ENCODE measurements at places on chromosomes 16 and 17. TPM values are rescaled to one million over a fixed set of nuclear protein-coding genes. Genes with fewer than 3 reads are reported as not detected.

The CYGB gene
- 0.44 TPM for total RNA-seq

The CCL4L2 gene
- not detected for total RNA-seq

The KCNH6 gene
- total RNA-seq: not detected

The TOX3 gene
- not detected for total RNA-seq

The AXIN2 gene
- 8.2 TPM for total RNA-seq

The TM4SF5 gene
- total RNA-seq: not detected

The TEDC2 gene
- total RNA-seq: 56.0 TPM

DNA sequence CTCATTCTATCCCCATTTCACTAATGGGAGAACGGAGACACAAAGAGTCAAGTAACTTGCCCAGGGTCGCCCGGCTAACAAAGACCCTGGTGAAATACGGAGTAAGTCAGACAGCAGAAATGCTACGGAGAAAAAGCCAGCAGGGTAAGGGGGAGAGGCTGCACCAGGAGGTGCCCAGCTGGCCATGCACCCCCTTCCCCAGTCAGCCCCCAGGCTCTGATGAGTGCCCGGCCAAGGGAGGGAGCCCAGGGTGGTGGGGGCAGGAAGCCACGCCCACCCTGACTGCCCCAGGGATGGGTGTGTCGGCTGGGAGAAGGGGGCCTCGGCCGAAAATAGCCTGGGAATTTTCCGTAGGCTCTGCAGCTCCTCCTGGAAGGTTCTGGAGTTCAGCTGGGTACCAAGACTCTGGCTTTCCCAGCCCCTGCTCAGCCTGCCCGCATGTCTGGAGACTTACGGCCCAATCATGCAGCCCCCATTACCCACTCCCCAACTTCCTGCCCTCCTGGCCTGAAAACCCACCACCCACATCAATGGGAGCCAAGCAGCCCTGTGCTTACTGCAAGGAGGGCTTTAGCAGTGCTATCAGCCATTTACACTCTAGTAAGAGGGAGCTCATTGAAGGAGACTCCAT is 4.2 kb downstream of the CARHSP1 start:
- no peak for DNase-seq

DNA sequence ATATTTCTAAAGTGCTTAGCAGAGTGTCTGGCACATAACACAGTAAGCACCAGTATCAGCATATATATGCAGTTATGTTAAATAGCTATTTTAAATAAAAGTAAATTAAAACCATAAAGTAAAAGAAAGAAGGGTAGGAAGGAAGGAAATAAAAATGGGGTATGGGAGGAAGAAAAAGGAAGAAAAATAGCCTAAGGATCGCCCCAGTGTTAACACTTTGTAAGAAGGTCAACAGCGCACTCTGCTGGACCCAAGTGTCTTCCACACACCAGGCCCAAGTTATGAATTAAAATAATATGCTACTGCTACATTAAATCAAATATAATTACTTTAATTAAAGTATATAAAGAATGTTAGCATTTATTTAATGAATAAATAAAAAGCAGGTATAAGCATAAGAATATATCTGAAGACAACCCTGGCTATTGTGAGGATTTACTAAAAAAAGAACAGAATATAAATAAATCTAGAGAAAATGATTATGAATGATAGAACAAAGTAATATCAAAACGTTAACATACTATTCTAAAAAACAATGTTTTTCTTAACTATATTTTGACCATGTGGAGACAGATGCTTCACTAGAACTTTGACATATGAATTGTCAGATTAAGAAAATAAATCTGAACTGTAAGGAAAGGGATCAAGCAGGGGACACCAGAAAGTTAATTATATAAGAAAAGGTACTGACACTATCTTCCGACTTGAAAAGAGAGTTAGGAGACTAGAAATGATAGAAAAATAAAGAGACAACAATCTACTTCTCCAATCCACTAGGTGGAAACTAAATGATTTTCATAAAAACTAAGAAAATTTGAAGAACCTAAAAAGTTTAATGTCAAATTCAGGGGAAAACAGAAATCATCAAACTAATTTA is 25.9 kb downstream of the BRIP1 start:
- peak; percentile 76 for DNase-seq

DNA sequence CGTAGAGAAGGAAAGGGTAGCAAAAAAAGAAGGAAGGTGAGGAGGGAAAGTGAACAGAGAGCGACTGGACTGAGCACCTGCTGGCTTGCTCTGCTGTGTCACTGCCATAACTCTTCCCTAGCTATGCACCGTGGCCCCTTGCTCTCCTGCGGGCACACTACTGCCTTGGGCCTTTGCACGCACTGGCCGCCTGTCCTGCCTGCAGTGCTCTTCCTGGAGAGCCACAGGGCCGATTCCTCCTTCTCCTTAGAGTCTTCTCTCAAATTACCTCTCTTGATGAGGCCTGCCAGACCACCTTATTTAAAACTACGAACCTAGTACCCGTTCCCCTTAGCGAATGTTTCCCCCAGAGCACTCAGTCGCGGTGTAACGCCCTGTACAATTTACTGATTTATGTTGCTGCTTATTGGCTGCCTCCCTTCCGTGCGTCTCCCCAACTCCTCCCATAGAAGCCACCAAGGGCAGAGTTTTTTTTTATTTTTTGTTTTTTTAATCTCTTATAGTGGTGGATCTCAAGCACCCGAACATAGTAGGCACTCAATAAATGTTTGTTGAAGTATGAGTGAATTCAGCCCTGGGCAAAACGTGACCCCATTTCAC is 70.3 kb downstream of the RAI1 start:
- DNase-seq: peak; percentile 54

GRCh38 chr17:41308918-41309359 is at the start of gene KRTAP16-1:
Gene KRTAP16-1 (minus strand): TSS chr17:41309309. CDS start chr17:41309253, 56 bp downstream.
- DNase-seq: no peak

GRCh38 chr16:80189476-80190175 is 351.2 kb upstream of the DYNLRB2 start:
- DNase-seq: no peak

DNA sequence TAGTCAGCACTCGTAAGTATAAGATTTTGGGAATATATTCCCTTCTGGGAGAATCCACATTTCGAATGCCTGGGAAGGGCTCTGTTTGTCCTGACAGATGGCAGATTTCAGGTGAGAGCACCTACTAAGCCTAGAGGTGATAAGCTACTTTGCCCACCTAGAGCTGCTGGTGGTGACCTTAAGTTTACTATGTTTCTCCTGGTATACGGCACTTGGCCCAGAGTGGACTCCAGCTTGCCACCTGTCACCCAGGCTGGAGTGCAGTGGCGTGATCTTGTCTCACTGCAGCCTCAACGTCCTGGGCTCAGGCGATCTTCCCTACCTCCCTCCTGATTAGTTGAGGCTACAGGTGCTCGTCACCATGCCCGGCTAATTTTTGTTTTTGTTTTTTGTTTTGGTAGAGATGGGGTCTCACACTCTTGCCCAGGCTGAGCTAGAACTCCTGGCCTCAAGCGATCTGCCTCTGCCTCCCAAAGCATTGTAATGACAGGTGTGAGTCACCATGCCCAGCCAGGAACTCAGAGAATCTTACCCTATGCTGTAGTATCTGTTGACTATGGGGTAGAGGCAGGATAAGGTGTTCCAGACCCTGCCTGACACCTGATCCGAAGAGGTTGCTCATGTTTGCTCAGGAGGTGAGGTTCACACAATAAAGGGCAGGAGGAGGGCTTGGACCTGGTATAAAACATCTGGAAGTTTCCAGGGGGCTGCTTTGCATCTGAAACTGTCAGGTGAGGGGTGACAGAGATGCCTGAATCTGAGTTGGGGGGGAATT is at the start of gene ZG16:
TSS of gene ZG16 (plus strand) at position 681 of the 775 bp plus-strand sequence. CDS start 1,011 bp downstream, outside the sequence.
- DNase-seq: no peak
